ENCODE measurements at places on chromosomes 5 and 9. TPM values are rescaled to one million over a fixed set of nuclear protein-coding genes. Genes with fewer than 3 reads are reported as not detected.

SHC3 gene
- 42.0 TPM for total RNA-seq

GRIA1 gene
- 141 TPM for total RNA-seq

NHP2 gene
- 80.0 TPM for total RNA-seq

LECT2 gene
- not detected for total RNA-seq

LCN2 gene
- total RNA-seq, result not detected

ARHGEF37 gene
- 3.0 TPM for total RNA-seq

PHYHD1 gene
- total RNA-seq, result 2.1 TPM

TGFBR1 gene
- 66.7 TPM for total RNA-seq

KCNT1 gene
- 12.2 TPM for total RNA-seq

ABL1 gene
- total RNA-seq, result 29.5 TPM

PHF24 gene
- 45.2 TPM for total RNA-seq

OLFM1 gene
- total RNA-seq, result 347 TPM

SPAAR gene
- 0.46 TPM for total RNA-seq

PCA3 gene
- 1.4 TPM for total RNA-seq

ZNF483 gene
- 65.7 TPM for total RNA-seq

Data from diencephalon (tissue), 1 donor.